ENCODE measurements at places on chromosomes 3 and 15. TPM values are rescaled to one million over a fixed set of nuclear protein-coding genes. Genes with fewer than 3 reads are reported as not detected.

GRCh38 chr3:170270282-170270881 is 48.2 kb downstream of the PRKCI start:
- DNase-seq: no peak

- no peak for DNase-seq
These were observed 1037.8 kb downstream of the OTOL1 start for GRCh38 chr3:162534431-162534830.

GRCh38 chr3:42680806-42681205 is 4.5 kb upstream of the KLHL40 start:
- DNase-seq: no peak

DNA sequence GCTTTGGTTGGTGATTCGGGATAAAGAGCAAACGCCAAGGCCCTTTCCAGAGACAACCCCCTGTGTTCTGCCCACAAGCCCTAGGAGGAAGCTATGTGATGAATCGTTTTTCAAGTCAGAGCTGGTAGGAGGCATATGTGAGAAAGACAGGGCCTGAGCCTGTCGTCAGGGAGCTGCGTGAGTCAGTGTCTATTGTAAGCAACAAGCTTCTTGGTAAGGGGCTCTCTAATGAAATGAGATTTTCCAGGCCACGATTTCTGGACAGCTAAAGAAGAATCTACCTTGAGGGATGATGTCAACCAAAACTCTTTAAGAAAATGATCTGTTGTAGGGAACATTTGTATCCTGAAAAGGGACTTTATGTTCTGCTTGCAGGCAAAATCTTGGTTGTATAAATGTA is 318.9 kb upstream of the IL12A start:
- no peak for DNase-seq

The ATP13A5 gene
- 1.3 TPM for polyA plus RNA-seq

The ALG1L2 gene
- polyA plus RNA-seq: 0.67 TPM

The PRTG gene
- polyA plus RNA-seq: 3.6 TPM
